ENCODE measurements at places on chromosomes 5 and 9. TPM values are rescaled to one million over a fixed set of nuclear protein-coding genes. Genes with fewer than 3 reads are reported as not detected.

DNA sequence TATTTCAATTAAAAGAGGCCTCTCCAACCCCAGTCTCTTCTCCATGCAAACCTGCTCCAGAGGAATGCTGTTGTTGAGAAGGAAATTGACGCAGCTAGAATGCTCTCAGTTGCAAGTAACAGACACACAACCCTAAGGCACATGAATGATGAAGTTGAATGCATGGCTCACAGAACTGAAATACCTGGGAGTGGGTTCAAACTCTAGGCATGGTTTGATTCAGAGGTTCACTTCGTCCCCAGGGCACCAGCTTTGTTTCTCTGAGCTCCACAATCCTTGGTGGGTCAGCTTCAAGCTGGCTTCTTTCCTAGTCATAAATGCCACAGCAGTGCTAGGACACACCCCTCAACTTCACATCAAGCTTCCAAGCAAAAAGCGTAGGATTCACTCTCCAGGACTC, 4.6 kb downstream of the ACTL7B start:
- H3K36me3 ChIP-seq: no peaks in the 10 kb centered on the region
- H3K4me3 ChIP-seq: no peak overlapping the region
- no peaks in the 10 kb centered on the region for H3K4me1 ChIP-seq
- no peak for DNase-seq
- H3K27ac ChIP-seq: no peak overlapping the region

DNA sequence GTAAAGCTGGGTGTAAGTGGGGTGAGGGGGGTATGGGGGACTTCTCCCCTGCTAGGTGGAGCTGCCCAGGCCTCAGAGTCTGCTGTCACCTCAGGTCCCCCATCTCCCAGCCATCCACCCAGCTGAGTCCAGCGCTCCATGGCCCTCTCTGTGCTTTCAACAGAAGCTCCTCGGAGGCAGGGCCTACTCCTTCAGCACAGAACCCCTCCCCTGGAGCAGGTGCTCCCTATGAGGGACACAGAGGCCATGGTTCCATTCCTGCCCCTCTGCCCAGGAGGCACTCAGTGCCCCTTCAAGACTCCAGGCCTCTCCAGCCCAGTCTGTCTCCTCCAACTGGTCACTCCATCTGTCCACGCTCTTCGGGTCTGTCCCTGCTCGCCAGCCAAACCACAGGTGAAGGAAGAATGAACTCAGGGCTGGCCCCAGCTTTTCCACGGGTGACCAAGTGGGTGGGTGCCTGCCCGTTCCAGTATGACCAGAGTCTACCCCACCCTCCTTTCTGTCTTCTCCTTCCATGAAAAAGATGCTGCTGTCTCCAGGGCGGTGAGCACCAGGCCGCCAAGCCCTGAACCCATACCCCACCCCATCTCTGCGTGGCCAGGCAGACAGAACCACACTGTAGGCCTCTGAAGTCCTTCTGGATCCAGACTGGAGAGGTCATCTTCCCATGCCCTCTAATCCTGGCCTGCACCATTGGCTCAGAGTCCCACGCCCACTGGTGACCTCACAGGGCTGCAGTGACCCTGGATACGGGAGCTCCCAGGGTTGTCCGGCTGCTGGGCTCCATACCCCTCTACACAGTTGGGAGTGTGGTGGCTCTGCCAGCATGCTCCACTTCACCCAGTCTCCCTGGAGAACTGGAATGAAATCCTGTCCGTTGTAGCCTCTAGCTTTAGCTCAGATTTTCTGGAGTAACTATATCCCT, 11.9 kb downstream of the GBGT1 start:
- H3K36me3 ChIP-seq: no peaks in the 10 kb centered on the region
- H3K4me3 ChIP-seq: no peak overlapping the region
- H3K4me1 ChIP-seq: peaks cover 17% of the 10 kb centered on the region
- H3K27me3 ChIP-seq: no peaks in the 10 kb centered on the region
- no peak overlapping the region for H3K27ac ChIP-seq

DNA sequence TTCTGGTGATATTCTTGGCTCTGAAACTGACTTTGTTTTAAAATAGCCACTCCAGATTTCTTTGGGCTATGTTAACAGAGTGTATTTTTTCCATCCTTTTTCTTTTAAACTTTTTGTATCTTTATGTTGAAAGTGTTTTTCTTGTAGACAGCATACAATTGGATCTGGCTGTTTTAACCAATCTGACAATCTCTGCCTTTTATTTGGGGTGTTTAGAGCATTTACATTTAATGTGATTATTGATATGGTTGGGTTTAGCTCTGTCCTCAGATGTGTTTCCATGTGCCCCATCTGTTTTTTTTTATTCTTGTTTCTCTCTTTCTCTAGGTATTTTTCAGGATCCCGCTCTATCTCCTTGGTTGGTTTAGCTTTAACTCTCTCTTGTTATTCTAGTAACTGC, 10.7 kb downstream of the SLC6A18 start:
- DNase-seq: no peak
- H3K4me3 ChIP-seq: no peak overlapping the region
- H3K27me3 ChIP-seq: no peaks in the 10 kb centered on the region
- H3K4me1 ChIP-seq: no peaks in the 10 kb centered on the region
- no peak overlapping the region for H3K27ac ChIP-seq
- H3K36me3 ChIP-seq: no peaks in the 10 kb centered on the region

- no peak overlapping the region for H3K27ac ChIP-seq
- H3K36me3 ChIP-seq: no peaks in the 10 kb centered on the region
- no peak for DNase-seq
- no peaks in the 10 kb centered on the region for H3K27me3 ChIP-seq
- H3K4me3 ChIP-seq: no peak overlapping the region
These were observed 226.2 kb downstream of the PAPPA start for GRCh38 chr9:116379821-116380220.

The SPINK1 gene
- total RNA-seq: not detected

All from upper lobe of right lung (tissue), 1 donor.